ENCODE measurements at places on chromosomes 7 and 10.

GRCh38 chr10:21724020-21724589 lies 190.1 kb downstream of the MLLT10 start:
- no peak for DNase-seq

- no peak for DNase-seq
Measured at GRCh38 chr10:3239920-3240894, 67.6 kb upstream of the PITRM1 start.

GRCh38 chr7:135855846-135856245 lies 107.2 kb upstream of the FAM180A start:
- DNase-seq: no peak

GRCh38 chr7:80900583-80901576 lies 18.0 kb downstream of the SEMA3C start:
- no peak for DNase-seq

DNA sequence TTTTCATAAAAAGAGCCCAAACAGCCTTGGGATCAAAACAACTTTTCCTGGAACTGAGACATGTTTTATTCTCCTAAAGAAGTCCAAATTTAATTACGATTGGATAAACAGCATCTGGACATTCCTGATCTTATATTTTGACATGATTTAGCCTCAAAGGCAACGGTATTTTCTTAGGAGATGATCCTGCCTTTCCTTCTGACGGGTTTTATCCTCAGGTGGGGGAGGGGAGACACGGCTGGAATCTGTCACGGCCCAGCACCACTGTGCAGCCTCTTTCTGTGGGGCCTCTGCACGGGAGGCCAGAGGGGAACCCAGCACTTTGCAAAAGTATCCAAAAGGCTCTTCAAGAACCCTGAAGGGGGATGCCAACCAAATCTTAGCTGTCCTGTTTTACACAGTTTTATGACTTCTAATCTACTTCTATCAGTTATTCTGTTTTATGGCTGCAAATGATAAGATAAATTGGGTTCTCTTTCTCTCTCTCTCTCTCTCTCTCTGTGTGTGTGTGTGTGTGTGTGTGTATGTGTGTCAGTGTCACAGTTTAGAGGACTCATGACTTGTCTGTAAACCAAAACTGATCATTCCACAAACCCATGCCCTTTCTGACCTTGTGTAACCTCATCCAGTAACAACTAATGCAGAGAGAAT lies 321.1 kb upstream of the NPVF start:
- no peak for DNase-seq

- DNase-seq: no peak
Measured at GRCh38 chr10:84138478-84139125, 707 bp upstream of the GHITM start.

DNA sequence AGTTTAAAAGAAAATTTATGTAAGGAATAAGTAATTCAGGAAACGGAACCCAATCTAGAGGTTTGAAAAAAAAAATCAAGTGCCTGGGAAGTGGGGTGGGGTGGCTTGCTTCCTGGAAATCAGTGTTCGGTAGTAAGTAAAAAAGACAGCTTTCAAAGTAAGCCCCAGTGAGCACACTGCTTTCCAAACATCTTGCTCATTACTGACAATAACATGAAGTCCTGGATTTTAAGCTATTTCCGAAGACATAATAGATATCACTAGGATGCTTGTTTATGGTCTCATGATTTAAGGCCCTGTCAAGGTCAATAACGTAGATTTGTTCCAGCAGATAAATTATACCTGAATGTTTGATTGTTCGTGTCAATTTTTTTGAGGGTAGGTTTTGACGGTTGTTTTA lies 1.3 kb downstream of the STAMBPL1 start:
- DNase-seq: no peak

- DNase-seq: no peak
Measured at GRCh38 chr10:116169782-116170445, 103.1 kb downstream of the GFRA1 start.

DNA sequence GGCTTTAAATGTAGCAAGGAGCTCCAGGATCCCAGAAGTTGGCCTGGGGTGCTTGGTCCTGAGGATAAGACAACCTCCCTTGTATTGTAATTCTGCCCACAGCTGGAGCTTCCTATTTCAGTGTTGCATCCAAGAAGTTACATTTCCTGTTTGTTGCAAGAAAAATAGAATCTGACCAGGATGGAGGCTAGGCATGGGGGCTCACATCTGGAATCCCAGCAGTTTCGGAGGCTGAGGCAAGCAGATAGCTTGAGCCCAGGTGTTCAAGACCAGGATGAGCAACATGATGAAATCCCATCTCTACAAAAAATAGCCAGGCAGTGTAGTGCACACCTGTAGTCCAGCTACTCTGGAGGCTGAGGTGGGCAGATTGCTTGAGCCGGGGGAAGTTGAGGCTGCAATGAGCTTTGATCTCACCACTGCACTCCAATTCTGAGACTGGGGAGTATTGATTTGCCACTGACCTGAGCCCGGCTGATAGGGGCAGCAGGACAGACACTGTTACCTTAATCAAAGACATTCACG lies 766 bp upstream of the ITIH2 start:
- DNase-seq: no peak

GRCh38 chr10:73887294-73888039 lies 13.1 kb upstream of the CAMK2G start:
- no peak for DNase-seq

GRCh38 chr10:71203716-71204115 lies 8.7 kb upstream of the UNC5B start:
- no peak for DNase-seq

- no peak for DNase-seq
Measured at GRCh38 chr7:147569116-147569913, 1021.3 kb upstream of the C7orf33 start.

- no peak for DNase-seq
Measured at GRCh38 chr10:74032900-74033655, 35.2 kb downstream of the VCL start.

DNA sequence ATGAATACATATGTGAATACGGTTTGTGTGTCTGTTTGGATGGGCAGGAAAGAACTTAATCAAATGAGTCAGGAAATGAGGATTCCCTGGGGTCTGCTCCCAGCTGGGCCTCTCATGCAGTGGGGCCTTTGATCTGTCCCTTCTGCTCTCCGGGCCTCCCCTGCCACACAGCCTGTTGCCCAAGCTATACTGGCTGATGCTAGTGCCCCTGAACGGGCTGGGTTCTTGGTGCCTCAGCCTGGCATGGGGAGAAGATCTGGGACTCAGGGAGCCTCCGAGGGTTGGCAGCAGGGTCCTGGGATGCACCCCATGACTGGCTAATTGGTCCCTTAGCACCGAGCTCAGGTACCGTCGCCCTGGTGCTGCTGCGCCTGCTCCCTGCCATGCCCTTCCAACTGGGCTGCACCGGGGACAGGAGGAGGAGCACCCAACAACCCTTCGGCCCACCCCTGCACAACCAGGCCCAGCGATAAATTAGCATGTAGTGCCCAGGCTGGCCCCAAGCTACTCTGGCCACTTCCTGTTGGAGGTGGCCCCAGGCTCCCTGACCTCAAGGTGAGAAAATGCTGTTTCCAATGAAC lies 59.9 kb upstream of the DUSP5 start:
- no peak for DNase-seq

- no peak for DNase-seq
Measured at GRCh38 chr10:22334414-22335172, 10.7 kb upstream of the SPAG6 start.

DNA sequence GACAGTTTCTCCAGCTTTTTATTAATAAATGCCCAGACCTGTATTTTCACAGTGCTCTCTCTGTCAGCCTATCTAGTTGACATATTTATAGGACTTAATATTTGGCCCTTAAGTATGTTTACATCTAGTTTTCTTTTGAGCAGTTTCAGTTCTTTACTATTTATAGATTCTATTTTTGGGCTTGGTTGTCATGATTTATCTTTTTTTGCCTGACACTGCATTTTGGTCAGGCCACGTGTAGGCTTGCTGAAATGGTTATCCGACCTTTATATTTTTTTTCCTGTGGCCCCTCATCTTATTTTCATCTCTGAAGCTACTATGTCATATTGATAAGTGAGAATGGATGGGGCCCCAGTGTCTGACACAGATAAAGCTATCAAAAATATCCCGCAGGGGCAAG lies 515.4 kb upstream of the FZD8 start:
- DNase-seq: no peak

GRCh38 chr7:35004531-35005095 lies 32.7 kb downstream of the DPY19L1 start:
- no peak for DNase-seq

DNA sequence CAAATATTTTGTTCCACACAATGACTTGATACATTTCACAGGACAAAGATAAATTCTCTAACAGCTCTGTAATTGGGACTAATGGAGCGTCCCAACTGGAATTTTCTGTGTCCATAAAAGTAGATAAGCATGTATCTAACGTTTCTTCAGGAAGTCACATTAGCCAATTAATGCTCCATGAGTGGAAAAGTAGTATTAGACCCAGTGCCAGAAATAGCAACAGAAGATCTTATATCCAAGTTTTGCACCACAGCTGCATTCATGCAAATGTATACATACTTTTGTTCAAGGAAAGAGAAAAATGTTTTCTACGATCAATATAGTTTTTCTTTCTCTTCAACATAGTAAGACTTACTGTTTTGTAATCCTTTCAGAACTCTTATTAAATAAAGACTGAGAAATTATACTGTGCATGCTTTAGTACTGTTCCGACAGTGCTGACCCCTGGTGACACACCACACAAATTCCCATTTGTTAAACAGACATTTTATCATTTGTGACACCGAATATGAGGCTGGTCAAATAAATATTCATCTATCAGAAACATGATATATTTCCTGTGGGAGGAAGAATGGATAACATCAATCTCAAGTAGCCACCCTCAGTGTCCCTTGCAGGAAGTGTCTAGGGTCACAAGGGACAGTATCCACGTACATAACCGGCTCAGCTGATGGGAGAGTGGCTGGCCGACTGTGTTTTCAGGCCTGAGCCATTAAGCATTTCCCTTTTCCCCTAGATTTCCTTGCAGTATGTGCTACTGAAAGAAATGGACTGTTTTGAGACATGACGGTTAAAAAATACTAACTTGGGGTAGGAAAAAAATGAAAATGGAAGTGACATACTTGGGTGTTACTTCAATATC lies 102.1 kb upstream of the RSU1 start:
- no peak for DNase-seq

- no peak for DNase-seq
Measured at GRCh38 chr10:114881417-114881816, 56.6 kb upstream of the TRUB1 start.

GRCh38 chr10:29922892-29923291 lies 136.5 kb downstream of the JCAD start:
- no peak for DNase-seq

DNA sequence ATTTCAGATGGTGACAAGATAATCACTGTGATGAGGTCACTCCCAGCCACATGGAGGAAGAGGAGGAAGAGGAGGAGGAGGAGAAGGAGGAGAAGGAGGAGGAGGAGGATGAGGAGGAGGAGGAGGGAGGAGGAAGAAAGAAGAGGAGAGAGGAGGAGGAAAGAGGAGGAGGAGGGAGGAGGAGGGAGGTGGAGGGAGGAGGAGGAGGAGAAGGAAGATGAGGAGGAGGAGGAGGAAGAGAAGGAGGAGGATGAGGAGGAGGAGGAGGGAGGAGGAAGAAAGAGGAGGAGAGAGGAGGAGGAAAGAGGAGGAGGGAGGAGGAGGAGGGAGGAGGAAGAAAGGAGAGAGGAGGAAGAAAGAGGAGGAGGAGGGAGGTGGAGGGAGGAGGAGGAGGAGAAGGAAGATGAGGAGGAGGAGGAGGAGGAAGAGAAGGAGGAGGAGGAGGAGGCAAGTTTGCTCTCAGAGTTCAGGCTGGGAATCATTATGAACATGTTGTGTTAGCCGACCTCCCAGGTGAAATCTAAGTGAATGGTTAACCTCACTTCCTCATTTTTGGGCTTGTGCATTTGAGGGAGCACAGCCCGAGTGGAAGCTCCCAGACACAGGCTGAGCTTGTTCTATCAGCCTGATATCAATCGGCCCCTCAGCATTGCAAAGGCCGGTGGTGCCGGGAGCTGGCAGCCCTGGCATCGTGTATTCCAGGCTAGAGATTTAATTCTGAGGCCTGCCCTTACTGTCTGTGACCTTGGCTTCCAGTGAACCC lies 236.2 kb upstream of the PITRM1 start:
- DNase-seq: no peak

- DNase-seq: no peak
Measured at GRCh38 chr7:84614821-84615501, 420.4 kb upstream of the SEMA3A start.

DNA sequence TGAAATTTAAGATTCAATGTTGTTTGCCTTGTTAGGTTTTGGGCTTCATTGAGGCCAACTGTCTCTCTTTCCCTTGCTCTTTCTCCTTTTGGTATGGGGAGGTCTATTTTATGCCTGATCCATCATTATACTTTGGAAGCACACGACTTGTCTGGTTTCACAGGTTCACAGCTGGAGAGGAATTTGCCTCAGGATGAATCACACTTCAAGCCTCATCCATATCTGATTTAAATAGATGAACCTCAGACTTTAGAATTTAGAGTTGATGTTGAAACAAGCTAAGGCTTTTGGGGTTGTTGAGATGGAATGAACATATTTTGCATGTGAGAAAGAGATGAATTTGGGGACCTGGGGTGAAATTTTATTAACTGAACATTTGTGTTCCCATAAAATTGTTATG lies 150.5 kb upstream of the IGFBP3 start:
- no peak for DNase-seq

DNA sequence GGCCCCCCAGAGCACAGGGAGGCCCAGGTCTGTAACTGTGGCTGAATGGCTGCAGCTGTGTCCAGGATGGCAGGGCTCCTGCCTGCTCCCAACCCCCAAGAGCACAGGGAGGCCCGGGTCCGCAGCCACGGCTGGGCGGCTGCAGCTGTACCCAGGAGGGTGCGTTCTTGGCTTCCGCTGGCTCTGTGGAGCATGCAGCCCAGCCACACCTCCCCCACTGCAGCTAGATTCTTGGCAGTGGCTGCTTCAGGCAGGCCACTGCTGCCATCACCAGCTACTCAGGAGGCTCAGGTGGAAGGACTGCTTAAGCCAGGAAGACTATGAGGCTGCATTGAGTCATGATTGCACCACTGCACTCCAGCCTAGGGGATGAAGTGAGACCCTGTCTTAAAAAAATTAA lies 27.9 kb downstream of the C7orf25 start:
- no peak for DNase-seq

DNA sequence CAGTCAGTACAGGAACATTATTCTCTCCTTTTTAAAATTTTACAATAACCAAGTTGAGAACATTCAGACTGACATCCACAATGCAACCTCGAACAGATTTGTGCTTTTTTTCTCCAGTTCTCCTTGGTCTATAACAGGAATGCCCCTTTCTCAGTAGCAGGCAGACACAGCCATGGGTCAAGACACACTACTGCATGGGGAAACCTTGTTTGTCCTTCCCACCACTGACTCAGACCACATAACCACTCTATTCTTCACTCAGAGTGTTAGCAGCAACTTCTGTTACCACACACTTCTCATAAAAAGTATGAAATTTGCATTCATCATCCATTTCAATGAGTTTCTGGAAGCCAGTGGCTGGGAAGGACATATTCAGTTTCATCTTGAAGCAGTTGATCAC lies 421.7 kb downstream of the ADRA2A start:
- no peak for DNase-seq

- DNase-seq: peak; percentile 42
Measured at GRCh38 chr7:101165075-101165957, at the start of gene VGF. VGF (minus strand) TSS chr7:101165569; CDS start chr7:101164843, 726 bp downstream.

- no peak for DNase-seq
Measured at GRCh38 chr10:25492040-25492439, 317.2 kb downstream of the GPR158 start.
